ENCODE measurements at places on chromosomes 7 and 10.

GRCh38 chr7:97025983-97026714, 1.5 kb upstream of the DLX5 start:
- no peak for DNase-seq

GRCh38 chr10:87547734-87548311, 43.1 kb downstream of the MINPP1 start:
- no peak for DNase-seq

- no peak for DNase-seq
These were observed 18.1 kb downstream of the CFAP58 start for GRCh38 chr10:104371753-104372152.

DNA sequence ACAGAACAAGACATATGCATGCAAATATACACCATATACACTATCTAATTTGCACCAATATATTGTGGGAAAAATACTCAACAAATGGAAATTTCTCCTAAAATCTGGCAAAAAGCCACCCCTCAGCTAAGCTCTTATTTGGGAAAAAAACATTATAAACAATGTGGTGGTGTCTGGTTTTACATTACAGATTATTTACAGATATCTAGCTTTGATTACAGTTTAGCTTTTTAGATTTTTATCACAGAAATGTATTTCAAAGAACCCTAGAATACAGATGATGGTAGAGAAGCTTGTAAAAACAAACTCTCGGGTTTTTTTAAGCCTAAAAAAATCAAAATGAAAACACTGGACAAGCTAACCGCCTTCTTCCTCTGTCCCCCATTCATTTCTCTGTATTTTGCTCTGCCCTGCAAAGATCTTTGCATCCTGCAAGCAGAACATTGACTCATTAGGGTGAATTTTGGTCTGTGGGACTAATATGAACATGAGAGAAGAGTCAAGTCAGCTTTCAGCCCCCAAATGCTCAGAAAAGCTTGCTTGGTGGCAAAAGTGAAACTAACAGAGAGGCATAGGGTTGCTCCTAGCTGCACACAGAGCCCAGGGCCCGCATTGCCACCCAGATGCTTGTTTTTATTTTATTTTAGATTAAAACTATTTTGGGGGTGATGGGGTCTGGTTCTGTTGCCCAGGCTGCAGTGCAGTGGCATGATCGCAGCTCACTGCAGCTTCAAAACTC, 88.8 kb upstream of the LYZL1 start:
- no peak for DNase-seq

DNA sequence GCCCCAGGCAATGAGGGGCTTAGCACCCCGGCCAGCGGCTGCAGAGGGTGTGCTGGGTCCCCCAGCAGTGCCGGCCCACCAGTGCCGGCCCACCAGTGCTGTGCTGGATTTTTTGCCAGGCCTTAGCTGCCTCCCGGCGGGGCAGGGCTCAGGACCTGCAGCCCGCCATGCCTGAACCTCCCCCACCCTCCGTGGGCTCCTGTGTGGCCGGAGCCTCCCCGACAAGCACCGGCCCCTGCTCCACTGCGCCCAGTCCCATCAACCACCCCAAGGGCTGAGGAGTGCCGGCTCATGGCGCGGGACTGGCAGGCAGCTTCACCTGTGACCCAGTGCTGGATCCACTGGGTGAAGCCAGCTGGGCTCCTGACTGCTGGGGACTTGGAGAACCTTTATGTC, 3.5 kb upstream of the ACSL5 start:
- DNase-seq = no peak

DNA sequence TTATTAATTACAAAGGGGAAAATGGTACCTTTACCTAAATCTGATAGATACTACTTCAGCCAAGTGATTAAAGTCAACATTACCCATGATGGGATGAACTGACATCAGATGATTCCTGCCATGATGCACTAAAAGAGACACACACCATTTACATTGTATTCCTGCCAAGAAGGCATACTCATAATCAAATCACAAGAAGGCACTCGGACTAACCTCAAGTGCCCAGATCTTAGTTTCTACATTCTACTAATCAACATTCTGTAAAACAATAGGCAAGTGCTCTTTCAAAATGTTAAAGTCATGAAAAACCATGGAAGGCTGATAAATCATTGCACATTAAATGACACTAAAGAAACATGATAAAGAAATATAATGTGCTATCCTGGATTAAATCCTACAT, 44.4 kb downstream of the SLC35G1 start:
- DNase-seq = no peak

DNA sequence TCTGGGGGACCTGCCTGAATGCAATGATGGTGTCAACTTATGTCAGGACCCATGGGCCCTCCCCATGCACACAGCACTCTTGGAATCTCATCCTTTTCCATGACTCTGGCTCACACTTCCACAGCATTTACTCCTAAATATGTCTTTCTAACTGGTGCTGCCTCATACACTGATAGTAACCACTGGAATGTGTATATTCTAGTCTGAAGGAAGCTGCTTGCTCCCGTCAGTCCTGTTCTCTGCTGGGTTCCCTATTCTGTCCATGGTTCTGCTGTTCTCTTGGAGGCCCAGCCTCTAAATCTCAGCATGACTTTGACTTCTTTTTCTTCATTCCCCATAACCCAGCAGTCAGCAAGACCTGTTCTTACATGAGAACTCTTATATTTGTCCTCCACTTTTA, 1055.1 kb downstream of the KCNMA1 start:
- DNase-seq = no peak

GRCh38 chr10:46528675-46529615, 27.5 kb downstream of the GPRIN2 start:
- peak; percentile 47 for DNase-seq

DNA sequence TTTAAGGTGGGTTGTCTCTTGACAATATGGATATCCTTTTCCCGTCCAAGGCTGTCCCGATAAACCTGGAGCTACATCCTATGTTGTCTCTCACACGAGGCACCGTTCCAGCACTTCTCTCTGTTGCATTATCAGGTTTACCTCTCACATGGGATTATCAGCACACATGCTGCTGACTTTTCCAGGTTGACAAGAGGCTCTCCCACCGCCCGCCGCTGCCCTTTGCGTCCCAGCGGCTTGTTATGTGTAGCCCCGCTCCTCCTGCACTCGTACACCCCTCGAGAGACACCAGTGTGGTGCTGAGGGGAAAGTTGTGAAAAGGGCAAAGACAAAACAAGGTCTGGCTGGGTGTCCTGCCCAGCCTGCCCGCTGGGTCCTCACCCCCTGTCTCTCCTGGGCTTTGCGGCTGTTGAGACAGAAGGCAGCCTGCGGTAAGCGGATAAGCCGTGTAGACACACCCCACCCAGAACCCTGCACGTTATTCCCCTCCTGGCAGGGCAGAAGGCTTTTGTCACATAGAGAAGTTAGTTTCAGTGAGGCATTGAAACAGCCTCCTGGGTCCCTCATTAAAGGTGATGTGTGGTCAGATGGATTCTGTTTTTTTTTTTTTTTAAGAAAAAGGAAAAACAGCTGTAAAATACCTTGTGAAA, 38.7 kb downstream of the UBE3C start:
- no peak for DNase-seq

GRCh38 chr7:155743177-155743576, 69.1 kb downstream of the SHH start:
- no peak for DNase-seq

DNA sequence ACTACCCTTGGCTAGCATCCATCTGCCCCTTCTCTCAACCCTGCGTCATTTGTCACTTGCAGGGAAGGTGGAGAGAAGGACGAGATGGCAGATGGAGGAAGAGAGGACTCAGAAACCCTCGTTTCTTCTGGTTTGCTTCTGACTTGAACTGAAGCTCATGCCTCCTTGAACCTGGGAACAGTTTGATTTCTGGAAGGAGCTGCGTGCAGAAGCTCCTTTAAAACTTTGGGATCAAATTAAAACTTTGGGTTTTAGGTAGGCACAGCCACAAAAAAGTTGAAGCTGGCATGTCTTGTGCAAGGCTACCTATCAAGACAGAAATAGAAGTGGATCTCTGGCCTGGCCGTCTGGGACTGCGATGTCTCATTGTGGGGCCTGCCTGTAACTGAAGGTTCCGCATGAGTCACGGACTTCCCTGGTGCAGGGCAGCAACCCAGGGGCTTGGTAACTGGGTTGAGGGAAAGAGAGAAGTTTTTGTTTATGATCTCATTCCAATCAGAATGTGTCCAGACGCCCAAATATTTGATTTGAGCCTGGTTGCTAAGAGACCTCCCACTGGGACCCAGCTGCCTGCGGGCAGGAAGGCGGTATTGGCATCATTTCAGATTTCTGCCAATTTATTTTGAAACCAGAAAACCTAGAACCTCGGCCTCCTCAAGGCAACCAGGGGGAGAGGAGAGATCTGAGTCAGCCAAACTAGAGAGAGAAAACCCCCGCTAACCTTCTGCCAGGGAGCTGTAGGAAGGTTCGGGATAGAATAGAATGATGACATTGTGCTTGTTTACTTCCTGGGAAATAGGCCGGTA, 15.8 kb upstream of the CAMK1D start:
- peak; percentile 77 for DNase-seq

GRCh38 chr7:106176414-106177299, 64.5 kb upstream of the SYPL1 start:
- DNase-seq = peak; percentile 86

DNA sequence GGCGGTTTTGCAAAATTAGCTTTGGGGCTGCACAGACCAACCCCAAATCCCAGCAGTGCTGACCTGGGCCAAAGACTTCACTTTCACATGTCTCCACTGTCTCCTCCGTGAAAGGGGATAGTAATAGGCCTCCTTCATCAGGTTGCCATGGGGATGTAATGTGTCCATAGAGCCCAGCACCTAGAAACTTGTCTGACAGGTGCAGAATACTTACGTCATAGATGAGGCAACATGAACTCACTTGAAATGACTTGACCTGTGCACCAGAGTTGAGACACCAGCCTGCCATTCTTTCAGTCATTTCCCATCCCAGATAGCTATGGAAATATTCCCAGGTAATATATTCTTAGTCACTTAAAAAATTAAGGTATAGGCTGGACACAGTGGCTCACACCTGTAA, 94.2 kb downstream of the INSYN2A start:
- no peak for DNase-seq

DNA sequence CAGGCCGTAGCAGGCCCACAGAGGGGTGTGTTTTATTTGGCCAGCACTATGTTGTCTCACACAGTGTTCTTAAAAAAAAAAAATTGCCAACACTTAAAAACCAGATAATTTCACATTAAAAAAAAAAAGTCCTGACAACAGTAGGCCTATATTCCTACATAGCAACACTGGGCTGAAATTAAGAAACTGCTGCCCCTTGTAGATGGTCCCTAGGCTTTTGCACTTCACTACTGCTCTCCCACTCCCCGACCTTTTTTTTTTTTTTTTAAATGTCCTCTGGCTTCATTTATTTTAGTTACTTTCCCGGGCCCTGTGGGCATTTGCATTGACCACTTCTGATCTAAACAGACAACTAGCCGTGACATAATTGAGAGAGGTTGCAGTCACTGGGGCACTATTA, 36.0 kb downstream of the SPAG6 start:
- DNase-seq = no peak

DNA sequence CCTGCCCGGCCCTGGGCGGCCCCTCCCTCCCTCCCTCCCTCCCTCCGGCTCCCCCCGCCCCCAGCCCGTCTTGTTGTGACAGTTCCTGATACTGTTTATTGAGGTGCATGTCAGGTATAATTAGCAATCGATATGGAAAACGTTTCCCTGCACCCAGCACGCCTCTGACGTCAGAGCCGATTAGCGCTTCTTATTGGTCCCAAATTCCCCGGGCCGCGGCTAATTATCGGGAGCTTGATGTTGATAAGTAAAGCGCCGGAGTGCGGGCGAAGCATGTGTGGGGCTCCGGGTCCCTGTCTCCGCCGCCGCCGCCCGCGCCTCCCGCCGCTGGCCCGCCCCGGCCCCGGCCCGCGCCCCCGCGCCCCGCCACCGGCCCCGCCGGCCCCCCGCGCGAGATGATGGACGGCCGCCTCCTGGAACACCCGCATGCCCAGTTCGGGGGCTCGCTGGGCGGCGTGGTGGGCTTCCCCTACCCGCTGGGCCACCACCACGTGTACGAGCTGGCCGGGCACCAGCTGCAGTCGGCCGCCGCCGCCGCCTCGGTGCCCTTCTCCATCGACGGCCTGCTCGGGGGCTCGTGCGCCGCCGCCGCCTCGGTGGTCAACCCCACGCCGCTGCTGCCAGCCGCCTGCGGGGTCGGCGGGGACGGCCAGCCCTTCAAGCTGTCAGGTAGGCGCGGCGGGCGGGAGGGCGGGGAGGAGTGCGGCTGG, at the start of gene UNCX:
Gene UNCX (plus strand): TSS at position 250 of the 710 bp plus-strand sequence. CDS start 146 bp downstream, at position 396.
- no peak for DNase-seq

GRCh38 chr10:5977471-5978229, at the start of gene IL15RA:
IL15RA (minus strand) TSS chr10:5977543; CDS start chr10:5977492, 51 bp downstream.
- peak; percentile 88 for DNase-seq

DNA sequence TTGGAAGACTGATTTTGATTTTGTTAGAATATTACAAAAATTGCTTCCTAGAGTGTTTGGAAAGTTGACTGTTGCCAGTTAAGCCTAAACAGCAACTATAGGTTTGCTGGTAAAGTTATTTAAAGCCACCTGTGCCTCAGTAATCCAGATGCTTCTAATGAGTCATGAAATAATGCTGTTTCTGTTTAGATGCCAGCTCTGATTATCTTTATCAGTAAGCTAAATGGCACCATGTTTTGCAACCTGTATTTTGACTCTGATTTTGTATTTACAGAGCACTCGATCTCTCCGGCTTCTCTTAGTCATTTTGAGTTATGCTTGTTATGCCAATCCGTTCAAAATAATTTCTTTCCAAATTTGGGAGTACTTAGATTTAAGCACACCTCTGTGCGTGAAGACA, 366.1 kb downstream of the EXOC4 start:
- DNase-seq = no peak

GRCh38 chr7:140050100-140050499, 12.7 kb downstream of the PARP12 start:
- no peak for DNase-seq

DNA sequence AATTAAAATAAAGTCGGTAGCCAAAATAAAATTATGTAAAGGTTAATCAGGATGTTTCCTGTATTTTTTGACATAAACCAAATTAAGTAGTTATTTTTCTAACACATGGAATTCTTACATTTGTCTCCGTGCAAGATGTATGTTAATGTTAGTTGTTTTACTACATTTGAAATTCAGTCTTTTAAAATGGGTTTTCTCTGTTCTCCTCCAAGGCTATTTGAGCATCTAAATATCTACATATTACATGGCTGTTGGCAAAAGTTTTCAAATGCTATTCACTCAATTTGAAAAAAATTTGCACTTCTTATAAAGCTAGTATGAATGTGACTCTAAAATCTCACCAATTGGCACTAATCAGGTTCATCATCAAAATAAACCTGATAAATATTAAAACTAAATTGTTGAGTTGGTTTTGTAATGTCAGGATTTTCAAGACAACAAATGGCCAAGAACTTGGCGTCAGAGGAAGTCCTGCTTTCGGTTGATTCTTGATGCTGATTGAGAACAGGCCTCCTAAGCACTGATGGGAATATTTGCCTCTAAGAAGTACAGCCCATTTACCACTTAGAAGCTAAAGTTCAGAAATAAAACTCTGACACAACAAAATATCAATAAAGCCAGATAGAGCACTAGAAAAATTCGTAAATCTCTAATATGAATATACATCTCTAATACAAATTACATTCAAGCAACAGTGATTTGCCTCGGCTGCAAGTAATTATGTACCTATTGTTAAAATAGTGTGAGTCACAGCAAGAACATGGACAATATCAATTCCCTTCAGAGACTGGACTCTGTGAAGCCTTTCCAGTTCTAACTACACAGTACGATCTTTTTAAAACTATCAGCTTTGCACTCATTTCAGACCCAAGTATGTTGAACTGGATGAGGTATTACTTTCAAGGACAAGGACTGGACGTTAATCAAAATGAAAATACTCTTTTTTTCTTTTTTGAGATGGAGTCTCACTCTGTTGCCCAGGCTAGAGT, 733.1 kb upstream of the C7orf33 start:
- no peak for DNase-seq

- DNase-seq = no peak
These were observed 77.6 kb upstream of the IMMP2L start for GRCh38 chr7:111639934-111640333.

GRCh38 chr7:14739168-14739840, 163.2 kb downstream of the DGKB start:
- DNase-seq = no peak

All from lower lobe of right lung (tissue), 2 donors.